ENCODE measurements at places on chromosomes 2 and 18.

DNA sequence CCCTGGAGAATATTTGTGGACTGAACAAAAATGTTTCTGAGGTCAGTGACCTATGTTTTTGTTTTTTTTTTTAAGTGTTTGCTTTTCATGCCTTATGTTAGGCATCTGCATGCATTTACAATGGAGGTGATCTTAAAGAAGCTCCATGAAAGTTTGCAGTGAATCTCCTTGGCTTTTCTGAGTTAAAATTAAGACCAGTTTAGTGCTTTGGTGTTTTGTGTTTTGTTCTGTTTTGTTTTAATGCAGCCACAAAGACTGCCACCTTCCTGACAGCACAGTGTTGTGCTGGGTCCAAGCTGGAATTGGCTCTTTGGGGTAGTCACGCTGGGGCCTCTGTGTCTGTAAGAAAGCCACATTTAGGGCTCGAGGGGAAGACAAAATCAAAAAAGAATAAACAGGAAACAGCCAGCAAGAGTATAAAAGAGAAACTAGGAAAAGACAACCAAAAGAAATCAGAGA is 396.2 kb downstream of the ARHGAP15 start:
- DNase-seq: no peak

DNA sequence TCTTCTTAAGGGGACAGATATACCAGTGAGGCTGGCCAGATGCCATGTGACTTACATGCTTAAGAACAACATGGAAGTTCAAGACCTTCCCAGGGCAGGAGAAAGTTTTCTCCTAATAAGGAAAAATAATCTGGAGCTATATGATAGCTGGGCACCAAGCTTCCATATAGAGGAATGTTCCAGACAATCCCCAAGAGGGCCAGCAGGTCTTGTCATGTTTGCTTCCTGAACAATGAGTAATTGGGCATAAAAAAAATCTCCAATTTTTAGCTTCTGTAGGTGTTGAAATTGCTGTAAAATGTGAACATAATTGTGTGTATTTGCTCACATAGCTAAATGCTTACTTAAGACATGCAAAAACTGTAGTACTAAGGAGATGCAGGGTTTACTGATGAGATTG is 809.5 kb upstream of the PIK3C3 start:
- no peak for DNase-seq

DNA sequence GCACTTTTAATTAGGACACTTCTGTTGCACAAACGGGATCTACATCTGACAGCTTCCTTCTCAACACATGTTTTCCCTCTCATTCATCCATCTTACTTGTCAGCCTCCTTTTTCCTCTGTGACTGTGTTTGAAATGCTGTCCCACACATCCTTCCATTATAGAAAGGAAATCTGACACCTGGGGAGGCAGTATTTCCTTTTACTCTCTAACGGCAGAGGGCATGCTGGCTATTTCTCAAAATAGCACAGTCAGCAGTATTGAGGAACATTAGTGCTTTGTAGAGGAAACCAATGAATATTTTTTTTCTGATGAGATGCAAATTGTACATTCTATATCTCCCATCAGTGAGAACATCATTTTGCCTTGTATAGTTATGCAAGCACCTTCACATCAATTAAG is 668.7 kb downstream of the SLC4A3 start:
- no peak for DNase-seq

DNA sequence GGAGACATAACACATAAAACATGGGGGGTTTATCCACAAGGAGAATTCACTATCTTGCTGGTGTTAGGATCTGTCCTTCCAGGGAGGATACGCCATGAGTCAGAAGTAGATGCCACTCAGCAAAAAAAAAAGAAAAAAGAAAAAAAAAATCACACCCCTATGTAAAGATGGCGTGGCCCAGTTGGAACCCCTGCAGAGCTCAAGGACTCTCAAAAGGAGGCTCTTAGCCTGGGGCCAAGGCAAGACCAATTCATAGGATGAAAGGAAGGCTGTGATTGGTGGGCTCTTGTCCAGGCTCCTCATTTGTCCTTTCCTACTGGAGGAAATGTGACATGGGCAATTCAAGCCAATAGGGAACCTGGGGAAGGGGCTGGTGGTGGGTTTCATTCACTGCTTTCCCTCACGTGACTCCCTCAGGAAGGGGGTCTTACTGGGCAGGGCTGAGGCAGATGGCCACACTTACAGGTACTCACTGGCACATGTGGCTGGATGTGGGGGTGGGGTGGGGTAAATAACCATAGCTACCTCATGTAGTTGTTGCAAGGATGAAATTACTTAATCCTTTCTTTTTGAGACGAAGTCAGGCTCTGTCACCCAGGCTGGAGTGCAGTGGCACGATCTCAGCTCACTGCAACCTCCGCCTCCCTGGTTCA is 38.7 kb upstream of the HAAO start:
- DNase-seq: no peak

DNA sequence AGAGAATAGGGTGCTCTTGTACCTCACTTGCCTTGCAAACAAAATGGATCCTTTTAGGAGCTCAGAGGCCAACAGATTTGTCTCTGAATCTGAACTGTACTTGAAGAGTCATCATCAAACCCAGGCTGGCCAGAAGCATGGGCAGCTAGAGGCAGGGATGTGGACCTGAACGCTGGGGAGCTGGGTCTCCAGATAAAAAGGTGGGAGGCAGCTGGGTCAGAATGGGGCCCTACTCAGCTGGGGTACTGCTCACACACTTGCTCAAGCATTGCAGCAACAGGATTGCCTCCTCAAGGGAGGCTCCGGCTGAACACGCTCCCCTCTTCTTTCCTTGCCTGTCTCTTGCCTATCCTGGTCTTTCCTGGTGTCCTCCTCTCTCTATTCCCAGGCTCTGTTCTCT is 57.3 kb upstream of the SIX3 start:
- DNase-seq: no peak

- DNase-seq: no peak
Measured at GRCh38 chr18:46341986-46342525, 237.9 kb downstream of the HAUS1 start.

DNA sequence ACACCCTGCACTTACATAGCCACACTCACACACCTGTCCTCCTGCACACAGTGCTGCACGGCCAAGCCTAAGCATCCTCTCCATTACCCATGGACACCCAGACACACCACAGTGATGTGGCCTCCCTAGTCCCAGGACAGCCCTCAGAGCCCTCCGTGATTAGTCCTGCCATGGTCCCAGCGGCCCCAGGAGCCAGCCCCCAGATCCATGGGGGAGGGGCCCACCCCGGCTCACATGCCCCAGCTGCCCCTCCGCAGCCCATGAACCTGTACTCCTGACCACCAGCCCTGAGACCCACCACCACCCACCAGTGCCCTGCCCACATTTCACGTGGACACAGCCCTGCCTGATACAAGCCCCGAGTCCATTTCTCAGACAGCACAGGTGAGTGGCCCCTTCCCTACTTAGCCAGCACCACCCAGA is 8.1 kb upstream of the DUSP2 start:
- no peak for DNase-seq

DNA sequence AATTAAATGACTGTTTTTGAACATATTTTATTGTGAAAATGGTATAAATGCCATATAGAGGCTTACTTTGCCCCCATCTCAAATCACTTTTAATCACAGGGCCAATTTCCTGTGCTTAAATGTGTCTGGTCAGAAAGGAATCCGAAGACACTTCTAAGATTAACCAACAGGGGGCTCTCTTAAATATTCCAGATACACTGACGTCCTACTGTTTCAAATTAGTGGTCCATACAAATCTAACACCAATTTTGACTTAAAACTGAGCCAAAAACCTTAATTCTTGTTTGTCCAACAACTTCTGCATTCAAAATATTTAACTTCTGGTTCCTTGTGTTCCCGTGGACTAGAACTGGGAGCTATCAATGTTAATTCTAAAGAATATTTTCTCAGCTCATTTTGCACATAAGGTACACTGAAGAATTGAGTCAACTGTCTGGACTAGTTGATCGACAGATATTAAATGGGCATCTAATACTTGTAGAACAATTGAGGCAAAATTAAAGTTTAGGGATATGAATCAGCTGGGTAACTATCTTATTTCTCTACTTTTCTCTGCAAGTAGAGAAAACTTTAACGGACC is 557.5 kb downstream of the ARHGAP15 start:
- DNase-seq: no peak

DNA sequence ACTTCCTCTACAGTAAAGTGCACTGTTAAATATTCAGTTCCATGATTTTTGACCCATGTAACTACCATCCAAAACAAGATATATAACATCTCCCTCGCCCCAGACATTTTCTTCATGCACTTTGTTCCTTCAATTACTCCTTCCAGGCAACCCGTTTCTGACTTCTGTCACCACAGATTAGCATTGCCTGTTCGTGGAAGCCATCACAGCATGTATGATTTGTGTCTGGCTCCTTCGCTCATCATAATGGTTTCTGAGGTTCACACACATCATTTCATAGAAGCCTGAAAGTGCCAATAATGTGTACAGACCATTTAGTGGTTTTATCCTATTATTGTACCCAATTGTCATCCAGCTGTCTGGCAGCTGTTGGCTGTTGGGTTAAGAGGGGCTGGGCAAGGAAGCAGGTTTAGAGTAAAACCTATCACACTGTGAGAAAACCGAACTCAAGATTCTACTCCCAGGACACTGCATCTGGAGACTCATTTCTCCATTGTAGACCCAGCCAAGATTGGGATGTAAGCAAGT is 16.1 kb downstream of the ARHGAP28 start:
- no peak for DNase-seq

DNA sequence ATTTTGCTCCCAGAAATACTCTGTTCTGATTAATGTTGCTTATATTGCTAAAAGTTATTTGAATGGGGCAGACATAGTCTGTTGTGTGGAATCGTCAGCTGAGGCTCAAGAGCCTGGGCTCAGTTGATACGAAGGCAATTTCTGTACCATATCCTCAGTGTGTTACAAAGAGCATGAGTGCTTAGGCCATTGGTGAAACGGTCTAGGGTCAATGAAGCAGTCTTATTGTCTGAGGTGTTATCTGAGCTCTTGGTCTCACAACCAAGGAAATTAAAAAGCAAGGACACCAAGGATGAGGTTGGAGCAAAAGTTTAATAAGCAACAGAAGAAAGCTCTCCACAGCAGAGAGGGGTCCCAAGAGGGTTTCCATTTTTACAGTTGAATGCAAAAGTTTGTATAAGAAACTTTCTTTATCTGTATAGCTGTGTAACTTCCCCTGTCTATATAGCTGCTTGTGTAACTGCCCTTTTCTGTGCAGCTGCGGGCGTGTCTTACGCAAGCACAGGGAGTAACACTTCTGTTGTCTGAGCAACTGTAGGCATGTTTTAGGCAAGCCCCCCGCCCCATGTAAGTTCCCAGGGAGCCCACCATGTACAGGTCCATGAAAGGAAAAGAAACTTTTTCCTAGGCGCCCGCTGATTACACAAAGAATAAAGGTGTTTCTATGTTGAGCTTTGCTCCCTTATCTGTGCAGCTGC is 40.6 kb upstream of the DSC1 start:
- no peak for DNase-seq

DNA sequence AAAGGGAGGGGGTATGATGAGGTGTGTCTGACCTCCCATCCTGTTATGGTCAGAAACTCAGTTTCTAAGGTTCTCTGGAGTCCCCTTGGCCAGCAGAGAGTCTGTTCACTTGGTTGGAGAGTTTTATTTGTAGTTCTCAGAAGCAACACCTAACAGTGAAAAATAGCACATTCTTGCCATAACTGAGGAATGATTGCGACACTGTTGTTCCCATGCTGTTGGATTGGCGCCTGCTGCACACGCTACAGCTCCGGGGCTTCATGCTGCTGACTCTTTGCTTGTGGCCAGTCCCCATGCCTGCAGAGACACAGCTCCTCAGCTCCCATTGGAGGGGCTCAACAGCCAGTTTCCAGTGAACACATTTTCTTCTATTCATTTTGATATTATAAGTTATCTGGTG is 42.1 kb downstream of the TPGS2 start:
- no peak for DNase-seq

DNA sequence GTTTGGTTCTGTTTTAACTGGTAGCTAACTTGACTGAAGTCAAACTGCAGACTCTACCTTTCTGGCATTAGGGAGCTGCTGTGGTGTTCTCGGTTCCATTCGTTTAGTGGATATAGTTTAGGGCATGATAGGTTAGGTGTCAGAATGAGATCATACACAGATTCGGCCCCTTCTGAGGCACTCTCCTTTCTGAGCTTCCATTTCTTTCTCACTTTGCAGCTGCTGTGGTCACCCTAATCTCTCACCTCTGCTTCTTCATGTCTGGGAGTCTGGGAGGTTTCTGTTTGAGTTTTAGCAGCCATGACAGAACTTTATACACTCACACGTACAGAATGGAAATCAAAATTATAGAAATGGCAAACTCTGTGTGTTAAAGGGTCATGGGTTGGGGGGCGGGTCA is 122.8 kb downstream of the ATP9B start:
- DNase-seq: no peak

- no peak for DNase-seq
Measured at GRCh38 chr2:61910603-61911002, 5.1 kb downstream of the COMMD1 start.

GRCh38 chr2:108575132-108575966 is 41.1 kb downstream of the LIMS1 start:
- no peak for DNase-seq

GRCh38 chr2:23568626-23569190 is 183.7 kb downstream of the KLHL29 start:
- DNase-seq: no peak

GRCh38 chr2:146004462-146004861 is 1484.5 kb upstream of the ZEB2 start:
- no peak for DNase-seq

- no peak for DNase-seq
Measured at GRCh38 chr18:43949291-43949690, 672.0 kb upstream of the SYT4 start.

GRCh38 chr2:88697370-88698026 is 6.0 kb downstream of the RPIA start:
- DNase-seq: no peak

- no peak for DNase-seq
Measured at GRCh38 chr2:241213041-241213440, 24.6 kb downstream of the ANO7 start.

DNA sequence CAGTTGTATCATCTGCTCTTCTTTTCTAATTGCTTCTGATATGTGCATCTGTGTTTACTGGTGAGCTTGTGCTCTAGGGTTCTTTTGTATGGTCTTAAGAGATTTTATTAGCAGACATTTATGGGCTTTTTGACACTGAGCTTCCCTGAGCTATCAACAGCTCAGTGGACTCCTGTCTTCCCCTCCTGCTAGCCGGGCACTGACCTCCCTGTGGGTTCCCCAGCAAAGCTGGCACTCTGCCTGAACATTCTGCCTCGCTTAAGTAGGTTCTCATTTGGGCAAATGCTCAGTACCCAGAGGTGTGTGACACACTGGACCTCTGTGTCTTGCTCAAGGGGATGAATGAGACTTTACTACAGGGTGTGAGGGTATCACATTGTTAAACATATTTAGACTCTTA is 15.8 kb downstream of the TRAF3IP1 start:
- DNase-seq: no peak

- no peak for DNase-seq
Measured at GRCh38 chr2:237198164-237198855, 112.6 kb downstream of the COPS8 start.
